ENCODE measurements at places on chromosomes 2 and 18. TPM values are rescaled to one million over a fixed set of nuclear protein-coding genes. Genes with fewer than 3 reads are reported as not detected.

Gene SLC35F5
- total RNA-seq: 245 TPM

Gene CXCR1
- not detected for total RNA-seq

Gene STEAP3
- total RNA-seq: 13.7 TPM

Gene GPR39
- total RNA-seq: 1.3 TPM

Gene FSHR
- not detected for total RNA-seq

Gene ANKRD62
- total RNA-seq: not detected

Gene ELOA2
- not detected for total RNA-seq

Gene GNAL
- total RNA-seq: 0.77 TPM

Gene FBXO36
- total RNA-seq: 3.5 TPM

Gene CD302
- 9.4 TPM for total RNA-seq

Gene SCN3A
- total RNA-seq: 0.33 TPM

Gene DES
- 69.3 TPM for total RNA-seq

Gene IL36G
- total RNA-seq: not detected

Gene DSG4
- not detected for total RNA-seq

Gene METTL4
- total RNA-seq: 12.2 TPM

Gene CENPA
- 1.8 TPM for total RNA-seq
